H4 (cell line): ENCODE measurements at places on chromosomes 3 and 15.

- no peak for DNase-seq
Measured at GRCh38 chr3:34070831-34071585, 272.6 kb downstream of the PDCD6IP start.

DNA sequence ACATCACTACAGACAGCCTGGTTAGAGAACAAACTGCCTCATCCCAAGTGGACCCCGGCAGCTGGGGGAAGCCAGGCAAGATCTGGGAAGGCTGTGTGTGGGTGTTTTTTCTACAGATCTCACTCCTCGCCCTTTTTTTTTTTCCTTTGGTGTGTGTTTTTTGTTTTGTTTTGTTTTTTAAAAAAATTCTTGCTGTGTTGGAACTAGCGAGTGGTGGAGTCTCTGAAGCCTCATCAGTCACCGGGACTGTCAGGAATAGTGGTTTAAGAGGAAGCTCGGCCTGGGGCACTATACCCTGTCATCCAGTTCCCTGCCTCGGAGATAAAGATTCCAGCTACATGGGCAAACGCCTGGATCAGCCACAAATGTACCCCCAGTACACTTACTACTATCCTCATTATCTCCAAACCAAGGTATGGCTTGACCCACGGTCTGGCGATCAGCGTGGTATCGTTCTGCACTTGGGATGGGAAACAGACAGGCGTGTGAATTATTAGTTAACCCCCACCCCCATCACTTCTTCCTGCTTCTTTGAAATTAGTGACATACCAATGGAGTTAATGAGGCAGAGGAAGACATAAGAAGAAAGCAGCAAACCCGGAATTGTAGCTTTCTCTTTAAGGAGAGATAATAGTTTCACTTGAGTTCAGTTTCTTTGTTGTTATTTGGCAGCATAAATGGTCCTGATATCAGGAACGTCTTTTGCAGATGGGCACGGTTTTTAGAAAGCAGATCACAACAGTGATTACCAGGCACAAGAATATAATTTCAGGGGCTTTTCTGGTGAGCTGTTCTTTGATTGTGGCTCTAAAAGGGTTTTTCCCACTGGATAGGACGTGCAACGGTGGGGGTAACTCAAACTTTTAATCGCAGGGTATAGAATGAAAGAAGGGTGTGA is 722 bp downstream of the RBMS3 start:
- DNase-seq: no peak

GRCh38 chr3:159620873-159621272 is 367.8 kb upstream of the IL12A start:
- peak; percentile 15 for DNase-seq

GRCh38 chr15:56199038-56199437 is 44.6 kb downstream of the RFX7 start:
- DNase-seq: no peak

GRCh38 chr3:101495552-101495951 is 17.5 kb downstream of the SENP7 start:
- DNase-seq: no peak

DNA sequence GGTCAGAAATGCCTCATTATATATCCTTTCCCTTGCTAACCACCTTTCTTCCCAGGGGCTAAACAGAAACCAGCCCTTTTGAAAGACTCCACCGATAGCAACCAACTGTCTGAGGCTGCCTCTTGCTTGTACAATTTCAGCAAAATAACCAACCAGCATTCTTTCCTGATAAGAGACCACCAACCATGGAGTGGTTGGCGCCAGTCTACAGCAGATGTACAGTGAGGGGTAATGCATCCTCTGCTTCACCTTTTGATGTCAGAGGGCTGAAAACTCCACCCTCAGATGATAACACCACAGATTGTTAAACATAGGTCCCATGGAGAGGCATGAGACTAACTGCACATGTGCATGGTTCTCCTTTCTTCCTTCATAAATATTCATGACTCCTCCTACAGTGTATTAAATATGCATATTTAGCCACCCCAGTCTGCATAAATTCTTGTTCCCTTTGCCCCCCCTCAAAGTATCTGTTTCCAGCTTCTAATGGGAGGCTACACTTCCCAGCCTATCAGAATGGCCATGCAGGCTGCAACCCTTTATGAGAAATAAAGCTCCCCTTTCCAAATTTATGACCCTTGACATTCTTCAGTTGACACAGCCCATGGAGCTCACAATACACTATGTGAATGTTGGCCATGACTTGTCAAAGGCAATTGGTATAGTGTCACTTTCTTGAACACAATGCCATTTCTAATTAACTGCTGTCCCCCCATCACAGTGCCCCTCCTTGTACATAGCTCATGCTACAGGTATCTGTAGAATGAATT is 48.3 kb downstream of the GABRB3 start:
- DNase-seq: no peak

DNA sequence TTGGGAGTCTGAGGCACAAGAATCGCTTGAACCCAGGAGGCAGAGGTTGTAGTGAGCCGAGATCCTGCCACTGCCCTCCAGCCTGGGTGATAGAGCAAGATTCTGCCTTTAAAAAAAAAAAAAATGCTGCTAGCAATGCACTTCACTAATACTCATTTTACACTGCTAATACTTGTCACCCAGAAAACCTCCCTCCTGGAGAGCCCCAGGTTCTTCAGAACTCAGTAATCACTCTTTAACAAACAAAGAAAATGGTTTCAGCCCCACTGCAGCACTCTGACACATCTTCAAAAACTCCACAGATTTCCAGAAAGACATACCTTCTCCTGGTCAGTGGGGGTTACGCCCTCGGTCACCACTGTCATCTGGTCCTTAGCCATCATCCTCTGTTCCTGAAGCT is 366.7 kb downstream of the SHQ1 start:
- DNase-seq: no peak

GRCh38 chr3:191637611-191638010 is 176.6 kb downstream of the PYDC2 start:
- no peak for DNase-seq

- DNase-seq: no peak
Measured at GRCh38 chr3:131782751-131783150, 252.1 kb downstream of the CPNE4 start.

DNA sequence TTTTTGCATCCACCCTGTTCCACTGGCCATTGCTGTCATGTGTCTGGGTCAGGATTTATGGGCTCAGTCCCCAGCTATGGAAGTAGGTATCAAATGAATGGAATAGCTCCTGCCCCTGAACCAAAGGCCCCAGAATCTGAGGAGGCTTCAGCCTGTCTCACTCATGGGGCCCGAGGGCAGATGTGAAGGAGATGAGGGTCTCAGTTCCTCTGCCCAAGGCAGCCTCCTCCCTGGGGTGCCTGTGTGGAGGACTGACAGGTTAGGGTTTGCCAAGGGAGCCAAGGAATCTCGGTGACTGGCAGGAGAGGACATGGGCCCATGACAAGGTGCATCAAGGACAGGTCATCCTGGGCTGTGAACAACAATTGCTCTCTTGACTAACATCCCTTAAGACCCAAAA is 70.4 kb downstream of the CPN2 start:
- no peak for DNase-seq

GRCh38 chr15:68789534-68790241 is 31.0 kb downstream of the ANP32A start:
- DNase-seq: no peak

- no peak for DNase-seq
Measured at GRCh38 chr3:142022381-142022780, 127.0 kb downstream of the TFDP2 start.

DNA sequence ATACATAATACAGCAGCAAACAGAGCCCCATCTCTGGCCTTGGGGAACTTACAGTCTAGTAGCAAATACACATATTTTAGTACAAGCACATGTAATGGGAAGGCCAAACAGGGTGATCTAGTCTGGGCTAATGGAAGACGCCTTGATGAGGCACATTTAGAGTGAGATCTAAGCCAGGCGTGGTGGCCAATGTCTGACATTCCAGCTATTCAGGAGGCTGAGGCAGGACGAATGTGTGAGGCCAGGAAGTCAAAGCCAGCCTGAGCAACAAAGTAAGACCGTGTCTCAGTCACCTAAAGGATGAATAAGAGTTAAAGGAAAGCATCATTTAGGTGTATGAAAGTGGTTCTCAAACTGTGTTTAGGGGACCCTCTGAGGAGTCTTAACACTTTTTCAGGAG is 291.9 kb downstream of the MAGI1 start:
- no peak for DNase-seq

DNA sequence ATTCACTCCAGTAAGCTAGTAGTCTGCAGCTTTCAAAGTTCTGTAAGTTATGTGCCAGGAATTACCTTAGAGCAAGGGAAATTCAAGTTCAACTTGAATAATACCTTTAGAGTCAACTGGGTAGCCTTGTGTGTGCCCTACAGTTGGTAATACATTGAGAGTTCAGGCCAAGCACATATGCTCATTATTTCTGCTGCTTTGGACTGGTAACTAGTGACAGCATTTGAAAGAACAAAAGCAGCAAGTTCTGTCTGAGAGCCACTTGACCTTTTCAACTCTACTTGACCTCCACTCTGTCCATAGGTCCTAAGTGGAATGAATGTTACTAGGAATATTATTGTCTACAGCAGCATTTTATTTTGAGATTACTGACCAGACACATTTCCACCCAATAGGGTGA is 723.5 kb downstream of the NLGN1 start:
- no peak for DNase-seq

DNA sequence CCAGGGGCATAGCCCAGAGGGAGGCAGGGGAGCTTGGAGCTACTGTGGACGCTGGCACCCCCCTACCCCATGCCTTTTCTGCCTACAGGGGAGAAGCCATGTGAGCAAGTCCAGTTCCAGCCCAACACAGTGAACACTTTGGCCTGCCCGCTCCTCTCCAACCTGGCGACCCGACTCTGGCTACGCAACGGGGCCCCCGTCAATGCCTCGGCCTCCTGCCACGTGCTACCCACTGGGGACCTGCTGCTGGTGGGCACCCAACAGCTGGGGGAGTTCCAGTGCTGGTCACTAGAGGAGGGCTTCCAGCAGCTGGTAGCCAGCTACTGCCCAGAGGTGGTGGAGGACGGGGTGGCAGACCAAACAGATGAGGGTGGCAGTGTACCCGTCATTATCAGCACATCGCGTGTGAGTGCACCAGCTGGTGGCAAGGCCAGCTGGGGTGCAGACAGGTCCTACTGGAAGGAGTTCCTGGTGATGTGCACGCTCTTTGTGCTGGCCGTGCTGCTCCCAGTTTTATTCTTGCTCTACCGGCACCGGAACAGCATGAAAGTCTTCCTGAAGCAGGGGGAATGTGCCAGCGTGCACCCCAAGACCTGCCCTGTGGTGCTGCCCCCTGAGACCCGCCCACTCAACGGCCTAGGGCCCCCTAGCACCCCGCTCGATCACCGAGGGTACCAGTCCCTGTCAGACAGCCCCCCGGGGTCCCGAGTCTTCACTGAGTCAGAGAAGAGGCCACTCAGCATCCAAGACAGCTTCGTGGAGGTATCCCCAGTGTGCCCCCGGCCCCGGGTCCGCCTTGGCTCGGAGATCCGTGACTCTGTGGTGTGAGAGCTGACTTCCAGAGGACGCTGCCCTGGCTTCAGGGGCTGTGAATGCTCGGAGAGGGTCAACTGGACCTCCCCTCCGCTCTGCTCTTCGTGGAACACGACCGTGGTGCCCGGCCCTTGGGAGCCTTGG is 5.6 kb downstream of the CIB1 start:
- no peak for DNase-seq

- DNase-seq: no peak
Measured at GRCh38 chr3:107284612-107285011, 92.6 kb upstream of the CCDC54 start.

GRCh38 chr15:34804776-34805175 is 9.4 kb upstream of the ACTC1 start:
- DNase-seq: no peak
